ENCODE measurements at places on chromosomes 11 and 22. TPM values are rescaled to one million over a fixed set of nuclear protein-coding genes. Genes with fewer than 3 reads are reported as not detected.
A peak's percentile ranks its signal among the peaks of the same experiment; 100 is the strongest.

DNA sequence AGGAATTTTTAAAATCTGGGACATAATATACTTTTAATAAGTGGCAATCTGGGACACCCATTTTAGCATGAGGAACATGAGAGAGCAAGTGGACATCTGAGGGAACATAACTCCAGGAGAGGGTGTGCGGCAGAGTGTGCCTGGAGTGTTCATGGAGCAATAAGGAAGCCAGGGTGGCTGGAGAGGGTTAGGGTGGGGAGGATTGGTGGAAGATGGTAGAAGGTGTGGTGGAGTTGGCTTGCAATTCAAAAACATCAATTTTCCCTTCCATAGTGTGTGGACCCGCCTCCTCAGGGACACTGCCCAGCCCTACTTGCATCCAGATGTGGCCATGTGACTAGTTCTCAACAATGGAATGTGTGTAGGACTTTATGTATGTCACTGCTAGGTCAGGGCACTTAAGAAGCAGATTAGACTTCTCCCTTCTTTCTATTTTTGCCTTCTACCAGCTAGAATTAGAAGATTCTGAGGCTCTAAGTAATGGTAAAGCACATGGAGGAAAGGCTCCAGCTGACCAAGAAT lies 4.4 kb upstream of the DENND5A start:
- no peak overlapping the region for H3K4me3 ChIP-seq
- no peaks in the 10 kb centered on the region for H3K36me3 ChIP-seq
- H3K27me3 ChIP-seq, result peaks cover 3% of the 10 kb centered on the region
- no peak overlapping the region for H3K27ac ChIP-seq
- DNase-seq, result no peak

DNA sequence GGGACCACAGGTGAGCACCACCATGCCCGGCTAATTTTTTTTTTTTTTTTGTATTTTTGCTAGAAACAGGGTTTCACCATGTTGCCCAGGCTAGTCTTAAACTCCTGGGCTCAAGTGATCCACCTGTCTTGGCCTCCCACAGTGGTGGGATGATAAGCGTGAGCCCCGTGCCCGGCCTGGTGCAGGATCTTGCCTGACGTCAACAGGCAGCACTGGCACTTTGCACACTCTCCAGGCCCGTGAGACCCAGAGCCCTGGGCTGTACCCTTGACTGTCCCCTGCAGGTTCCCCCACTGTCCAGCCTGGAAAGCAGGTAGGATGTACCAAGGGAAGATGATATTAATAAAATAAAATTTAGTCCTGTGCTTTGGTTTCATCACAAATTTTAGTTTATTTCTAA lies 29.1 kb upstream of the PANX2 start:
- H3K27ac ChIP-seq, result no peak overlapping the region
- H3K27me3 ChIP-seq, result no peaks in the 10 kb centered on the region
- no peak for DNase-seq
- no peaks in the 10 kb centered on the region for H3K36me3 ChIP-seq

- no peak for DNase-seq
- H3K27ac ChIP-seq, result no peak overlapping the region
- no peaks in the 10 kb centered on the region for H3K36me3 ChIP-seq
- H3K27me3 ChIP-seq, result peaks cover 14% of the 10 kb centered on the region
- H3K4me3 ChIP-seq, result no peak overlapping the region
- H3K4me1 ChIP-seq, result no peaks in the 10 kb centered on the region
Observed at GRCh38 chr11:27218421-27219038, 144.5 kb downstream of the CCDC34 start.

GRCh38 chr11:60774726-60775125 lies 10.4 kb upstream of the MS4A10 start:
- H3K27ac ChIP-seq, result no peak overlapping the region
- DNase-seq, result no peak
- no peak overlapping the region for H3K4me3 ChIP-seq
- peaks cover 7% of the 10 kb centered on the region for H3K4me1 ChIP-seq
- no peaks in the 10 kb centered on the region for H3K27me3 ChIP-seq

Gene DEUP1
- total RNA-seq, result not detected

DNA sequence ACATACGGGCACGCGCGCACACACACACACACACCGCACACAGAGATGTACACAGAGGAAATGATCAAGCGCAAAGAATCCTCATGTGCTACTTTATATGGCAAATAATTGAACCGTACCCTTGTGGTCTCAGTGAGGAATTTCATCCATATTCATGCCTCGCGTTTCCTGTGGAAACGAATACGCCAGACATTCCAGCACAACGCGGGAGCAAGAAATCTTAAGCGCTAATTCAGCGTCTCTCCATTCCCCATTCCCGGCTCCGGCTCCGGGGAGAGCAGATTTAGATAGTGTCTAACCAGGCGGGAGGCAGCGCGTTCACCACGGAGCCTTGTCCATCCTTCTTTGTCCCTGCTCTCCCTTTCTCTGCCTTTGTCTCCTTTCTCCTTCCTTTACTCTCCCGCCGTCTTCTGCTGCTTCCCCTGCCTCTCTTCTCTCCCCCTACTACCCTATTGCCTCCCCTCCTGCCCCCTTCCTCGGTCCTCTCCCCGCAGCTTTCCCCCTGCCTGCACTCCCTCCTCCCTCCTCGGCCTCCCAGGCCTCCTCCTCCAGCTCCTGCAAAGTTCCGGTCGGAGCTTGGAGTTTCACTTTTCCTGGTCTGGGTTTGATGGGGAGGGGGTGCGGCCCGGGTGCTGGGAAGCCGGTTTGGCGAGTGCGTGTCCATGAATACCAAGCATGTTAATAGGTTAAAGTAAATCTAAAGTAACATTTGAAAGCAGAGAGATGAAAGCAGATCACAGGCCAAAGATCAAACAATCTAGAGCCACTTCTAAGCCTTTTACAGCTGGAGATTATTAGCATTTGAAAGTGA lies 579.3 kb downstream of the BUD13 start:
- H3K27me3 ChIP-seq, result peaks cover 35% of the 10 kb centered on the region
- no peak for DNase-seq
- H3K27ac ChIP-seq, result no peak overlapping the region
- no peaks in the 10 kb centered on the region for H3K36me3 ChIP-seq
- H3K4me3 ChIP-seq, result no peak overlapping the region

- no peaks in the 10 kb centered on the region for H3K27me3 ChIP-seq
- no peak overlapping the region for H3K4me3 ChIP-seq
- peaks cover 25% of the 10 kb centered on the region for H3K4me1 ChIP-seq
- H3K36me3 ChIP-seq, result peaks cover 4% of the 10 kb centered on the region
Observed at GRCh38 chr22:31206896-31207687, 5.0 kb upstream of the LIMK2 start.

DNA sequence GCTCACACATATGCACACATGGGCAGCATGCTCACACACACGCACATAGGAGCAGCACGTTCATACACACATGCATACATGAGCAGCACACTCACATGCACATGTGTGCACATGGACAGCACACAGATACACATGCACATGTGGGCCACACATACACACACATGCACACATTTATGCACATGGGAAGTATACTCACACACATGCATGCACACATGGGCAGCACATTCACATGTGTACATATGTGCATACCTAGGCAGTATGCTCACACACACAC lies 42.5 kb downstream of the RTN4R start:
- no peak for DNase-seq
- no peaks in the 10 kb centered on the region for H3K4me1 ChIP-seq
- H3K36me3 ChIP-seq, result no peaks in the 10 kb centered on the region
- H3K27ac ChIP-seq, result no peak overlapping the region
- no peaks in the 10 kb centered on the region for H3K27me3 ChIP-seq
- H3K4me3 ChIP-seq, result no peak overlapping the region

DNA sequence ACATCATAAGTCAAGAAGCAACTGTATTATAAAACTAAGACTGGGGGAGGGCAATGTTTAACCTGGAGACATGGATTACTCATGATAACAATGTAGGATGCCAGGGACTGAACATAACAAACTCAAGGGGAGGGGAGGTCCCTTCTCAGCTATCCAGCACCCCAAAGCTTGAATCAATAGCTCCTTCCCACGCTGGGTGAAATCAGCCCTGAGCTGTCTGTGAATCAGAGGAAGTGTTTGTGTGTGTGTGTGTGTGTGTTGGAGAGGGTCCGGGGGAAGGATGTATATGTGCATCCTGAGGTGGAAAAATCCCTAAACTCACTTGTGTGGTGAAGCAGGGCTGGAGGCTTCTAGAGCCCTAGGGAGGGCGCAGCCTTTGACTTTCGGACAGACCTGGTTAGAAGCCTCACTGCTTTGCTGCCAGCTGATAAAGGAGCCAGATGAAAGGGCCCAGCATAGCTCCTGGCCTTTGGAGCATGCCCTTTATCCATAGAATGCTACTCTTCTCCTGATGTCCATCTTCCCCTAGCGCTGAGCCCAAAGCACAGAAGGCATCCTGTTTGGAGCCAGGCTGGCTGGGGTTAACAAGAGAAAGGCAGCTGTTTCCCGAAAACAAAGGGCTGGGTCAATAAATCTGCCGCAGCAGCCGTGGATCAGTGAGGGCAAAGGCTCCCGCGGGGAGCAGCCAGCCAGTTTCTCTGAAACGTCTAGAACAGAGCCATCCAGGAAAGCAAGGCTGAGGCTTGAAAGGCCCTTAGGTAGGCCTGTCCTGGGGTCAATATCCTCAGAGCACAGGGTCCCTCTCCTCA lies 35.8 kb downstream of the TNKS1BP1 start:
- H3K4me1 ChIP-seq, result no peaks in the 10 kb centered on the region
- no peaks in the 10 kb centered on the region for H3K36me3 ChIP-seq

DNA sequence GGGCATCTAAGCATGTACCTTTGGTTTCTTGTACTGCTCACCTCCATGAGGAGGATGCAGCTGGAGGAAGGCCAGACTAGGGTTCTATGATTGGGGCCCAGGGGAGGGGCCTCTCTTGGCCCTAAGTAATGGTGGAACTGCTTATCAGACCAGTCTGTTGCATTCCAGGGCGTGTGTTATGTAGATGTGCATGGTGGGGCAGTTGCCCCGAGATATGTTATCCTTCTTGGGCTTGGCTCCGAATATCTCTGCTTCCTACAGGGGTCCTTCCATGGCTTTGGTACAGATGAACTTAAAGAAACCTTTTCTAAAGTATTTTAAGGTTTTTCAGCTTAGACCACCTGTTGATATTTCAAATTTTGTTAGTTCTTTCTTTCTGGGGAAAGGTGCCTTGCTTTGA lies 126.0 kb downstream of the SWAP70 start:
- no peak overlapping the region for H3K27ac ChIP-seq
- H3K36me3 ChIP-seq, result peaks cover 6% of the 10 kb centered on the region
- no peak overlapping the region for H3K4me3 ChIP-seq
- no peaks in the 10 kb centered on the region for H3K4me1 ChIP-seq

- no peak for DNase-seq
- H3K4me3 ChIP-seq, result no peak overlapping the region
- H3K27me3 ChIP-seq, result peaks cover 18% of the 10 kb centered on the region
- H3K4me1 ChIP-seq, result no peaks in the 10 kb centered on the region
- no peak overlapping the region for H3K27ac ChIP-seq
Observed at GRCh38 chr11:112996994-112997393, 35.8 kb downstream of the NCAM1 start.

Gene ZNF214
- not detected for total RNA-seq

Gene MIOX
- total RNA-seq, result 0.31 TPM

Gene SYNGR1
- total RNA-seq, result 0.29 TPM

DNA sequence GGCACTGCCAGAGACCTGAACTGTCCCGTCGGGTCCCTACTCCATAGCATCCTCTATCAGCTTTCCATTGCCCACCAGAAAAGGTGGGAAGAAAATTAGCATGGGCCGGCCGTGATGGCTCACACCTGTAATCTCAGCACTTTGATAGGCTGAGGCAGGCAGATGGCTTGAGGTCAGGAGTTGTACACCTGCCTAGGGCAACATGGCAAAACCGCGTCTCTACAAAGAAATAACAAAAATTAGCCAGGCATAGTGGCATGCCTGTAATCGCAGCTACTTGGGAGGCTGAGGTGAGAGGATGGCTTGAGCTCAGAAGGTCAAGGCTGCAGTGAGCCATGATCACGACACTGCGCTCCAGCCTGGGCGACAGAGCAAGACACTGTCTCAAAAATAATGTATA lies 3.5 kb downstream of the SLC25A18 start:
- peaks cover 8% of the 10 kb centered on the region for H3K27me3 ChIP-seq
- H3K4me3 ChIP-seq, result no peak overlapping the region
- H3K36me3 ChIP-seq, result no peaks in the 10 kb centered on the region
- H3K27ac ChIP-seq, result no peak overlapping the region

GRCh38 chr11:103623933-103624332 lies 412.5 kb upstream of the DDI1 start:
- no peak overlapping the region for H3K27ac ChIP-seq
- H3K4me1 ChIP-seq, result no peaks in the 10 kb centered on the region
- no peak for DNase-seq
- no peaks in the 10 kb centered on the region for H3K36me3 ChIP-seq

GRCh38 chr11:76148231-76148630 lies 58.1 kb downstream of the WNT11 start:
- peaks cover 13% of the 10 kb centered on the region for H3K4me1 ChIP-seq
- peaks cover 18% of the 10 kb centered on the region for H3K27me3 ChIP-seq
- H3K4me3 ChIP-seq, result no peak overlapping the region
- no peak for DNase-seq
- no peak overlapping the region for H3K27ac ChIP-seq

- no peaks in the 10 kb centered on the region for H3K4me1 ChIP-seq
- H3K36me3 ChIP-seq, result peaks cover 3% of the 10 kb centered on the region
- H3K27ac ChIP-seq, result no peak overlapping the region
- H3K4me3 ChIP-seq, result no peak overlapping the region
- DNase-seq, result no peak
- no peaks in the 10 kb centered on the region for H3K27me3 ChIP-seq
Observed at GRCh38 chr11:68173926-68174325, 39.2 kb downstream of the KMT5B start.

DNA sequence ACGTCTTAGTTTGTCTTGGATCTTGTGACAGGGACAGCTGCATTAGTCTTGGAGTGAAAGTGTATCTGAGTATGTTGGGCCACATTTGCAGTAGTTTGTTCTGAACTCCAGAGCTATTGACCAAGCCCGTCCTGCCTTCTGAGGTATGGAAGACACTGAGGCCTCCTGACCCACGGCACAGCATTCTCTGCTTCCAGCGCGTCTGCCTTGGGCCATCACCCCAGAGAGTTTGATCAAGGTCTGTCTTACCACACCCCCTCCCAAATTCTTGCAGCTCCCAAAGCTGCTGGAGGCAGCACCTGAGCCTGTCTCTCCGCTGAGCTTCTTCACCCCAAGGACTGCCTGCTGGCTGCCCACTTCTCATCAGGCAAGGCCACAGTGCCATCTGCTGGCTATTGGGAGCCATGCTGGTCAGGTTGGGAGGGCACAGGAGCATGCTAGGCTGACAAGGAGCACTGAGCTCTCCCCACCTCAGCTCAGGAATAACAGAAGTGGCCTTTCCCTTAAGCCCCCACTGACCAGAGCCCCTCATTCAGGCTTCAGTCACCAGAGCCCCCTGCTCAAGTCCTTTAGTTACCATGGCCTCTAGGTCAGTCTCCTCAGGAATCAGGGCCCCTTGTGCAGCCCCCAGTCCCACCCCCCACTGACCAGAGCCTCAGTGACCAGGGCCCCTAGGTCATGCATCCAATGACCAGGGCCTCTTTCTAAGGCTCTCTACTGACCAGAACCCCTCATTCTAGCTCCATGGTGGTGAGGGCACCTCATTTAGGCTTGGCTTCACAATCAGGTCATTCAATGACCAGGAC lies 27.2 kb upstream of the SMPD1 start:
- H3K27me3 ChIP-seq, result no peaks in the 10 kb centered on the region
- no peaks in the 10 kb centered on the region for H3K4me1 ChIP-seq
- H3K27ac ChIP-seq, result no peak overlapping the region
- DNase-seq, result peak; percentile 86
- H3K36me3 ChIP-seq, result no peaks in the 10 kb centered on the region

GRCh38 chr11:17510507-17511206 lies 33.6 kb downstream of the USH1C start:
- no peak for DNase-seq
- no peak overlapping the region for H3K27ac ChIP-seq
- no peak overlapping the region for H3K4me3 ChIP-seq

GRCh38 chr11:75867778-75868374 lies 52.9 kb downstream of the UVRAG start:
- H3K36me3 ChIP-seq, result no peaks in the 10 kb centered on the region
- H3K27ac ChIP-seq, result no peak overlapping the region
- H3K4me1 ChIP-seq, result peaks cover 8% of the 10 kb centered on the region
- H3K27me3 ChIP-seq, result no peaks in the 10 kb centered on the region
- no peak overlapping the region for H3K4me3 ChIP-seq

Measured in activated naive CD4-positive, alpha-beta T cell treated with anti-CD3 and anti-CD28 coated beads for 36 hours (primary cell).